ENCODE measurements at places on chromosomes 6 and 20.

DNA sequence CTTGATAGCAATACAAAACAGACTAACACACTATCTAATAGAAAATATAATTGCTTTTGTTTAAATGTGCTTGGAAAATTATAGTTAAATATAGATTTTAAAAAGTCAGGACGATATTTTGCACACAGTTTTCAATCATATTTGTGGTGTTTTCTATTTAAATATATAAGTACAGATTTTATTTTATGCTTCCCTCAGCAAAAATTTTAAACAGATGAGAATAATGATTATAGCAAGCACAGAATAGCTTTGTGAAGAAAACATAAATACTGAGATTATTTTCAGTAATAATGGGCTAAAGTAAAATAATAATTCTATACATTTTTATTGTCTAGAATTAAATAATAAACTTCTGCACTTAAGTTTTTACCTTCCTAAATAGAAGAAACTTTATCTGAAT lies 809.4 kb downstream of the PHF3 start:
- no peak for DNase-seq

DNA sequence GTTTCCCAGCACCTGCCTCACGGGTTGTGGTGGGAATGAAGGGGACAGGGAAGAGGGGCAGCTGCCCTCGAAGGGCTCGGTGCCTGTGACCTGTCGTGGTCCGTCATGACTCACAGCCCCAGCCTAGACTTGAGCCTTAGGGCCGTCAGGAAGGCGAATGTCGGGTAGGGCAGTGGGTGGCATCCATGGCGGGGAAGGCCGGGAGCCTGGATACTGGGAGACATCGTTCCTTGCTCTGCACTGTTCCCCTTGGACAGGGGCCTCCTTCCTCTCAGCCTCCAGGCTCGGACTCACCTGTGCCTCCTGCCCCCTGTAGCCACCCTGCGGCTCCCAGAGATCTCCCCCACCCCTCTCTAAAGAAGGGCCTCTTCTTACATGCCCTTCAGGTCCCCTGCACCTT lies 52.2 kb upstream of the APCDD1L start:
- DNase-seq = no peak

DNA sequence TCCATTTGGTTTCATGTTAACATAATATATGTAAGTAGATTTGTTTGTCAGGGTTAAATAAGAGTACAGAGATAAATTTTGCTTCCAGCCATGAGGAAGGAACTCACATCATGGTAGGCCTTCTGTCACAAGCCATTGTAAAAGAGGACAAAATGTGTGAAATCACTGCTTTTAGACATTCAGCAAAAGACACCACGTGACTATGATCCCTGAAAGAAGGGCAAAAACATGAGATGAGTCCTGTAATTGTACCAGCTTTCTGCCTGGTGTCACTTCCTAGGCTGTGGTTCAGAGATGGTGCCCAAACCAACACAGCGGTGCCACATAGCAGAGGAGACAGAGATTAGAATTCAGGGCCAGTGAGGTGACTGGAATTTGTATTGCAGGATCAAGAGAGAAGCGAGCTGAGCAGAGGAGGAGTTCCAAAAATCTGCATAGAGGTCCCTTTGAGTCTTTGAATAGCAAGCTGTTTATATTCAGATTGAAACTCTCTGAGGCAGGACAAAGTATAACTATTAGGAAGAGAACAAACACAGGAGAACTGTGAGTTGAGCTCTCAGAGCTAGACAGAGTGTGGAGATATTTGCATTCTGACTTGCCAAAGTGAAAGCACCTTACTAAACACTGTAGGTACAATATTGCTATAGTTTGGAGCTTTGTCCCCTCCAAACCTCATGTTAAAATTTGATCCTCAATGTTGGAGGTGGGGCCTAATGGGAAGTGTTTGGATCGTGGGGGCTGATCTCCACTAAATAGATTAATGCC lies 52.6 kb upstream of the PDE7B start:
- no peak for DNase-seq

- no peak for DNase-seq
Observed at GRCh38 chr6:78611102-78611620, 256.2 kb upstream of the IRAK1BP1 start.

- no peak for DNase-seq
Observed at GRCh38 chr6:67593247-67593646, 1041.8 kb upstream of the ADGRB3 start.

DNA sequence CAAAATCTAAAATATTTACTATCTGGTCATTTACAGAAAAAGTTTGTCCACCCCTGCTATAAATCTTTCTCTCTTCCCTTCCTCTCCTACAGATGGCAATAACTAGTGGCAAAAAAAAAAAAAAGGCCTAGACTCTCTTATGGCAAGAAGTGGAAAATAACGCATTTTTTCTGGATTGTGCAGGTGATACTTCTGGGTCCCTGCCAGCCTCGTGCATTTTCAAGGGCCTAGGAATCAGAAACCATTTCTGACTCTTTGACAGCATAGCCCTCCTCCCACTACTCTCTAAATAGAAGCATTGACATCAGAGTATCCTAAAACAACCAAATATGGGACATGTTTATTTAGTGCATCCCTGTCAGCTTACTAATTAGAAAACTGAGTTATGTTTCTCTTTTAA lies 251.0 kb downstream of the KHDC1L start:
- no peak for DNase-seq

DNA sequence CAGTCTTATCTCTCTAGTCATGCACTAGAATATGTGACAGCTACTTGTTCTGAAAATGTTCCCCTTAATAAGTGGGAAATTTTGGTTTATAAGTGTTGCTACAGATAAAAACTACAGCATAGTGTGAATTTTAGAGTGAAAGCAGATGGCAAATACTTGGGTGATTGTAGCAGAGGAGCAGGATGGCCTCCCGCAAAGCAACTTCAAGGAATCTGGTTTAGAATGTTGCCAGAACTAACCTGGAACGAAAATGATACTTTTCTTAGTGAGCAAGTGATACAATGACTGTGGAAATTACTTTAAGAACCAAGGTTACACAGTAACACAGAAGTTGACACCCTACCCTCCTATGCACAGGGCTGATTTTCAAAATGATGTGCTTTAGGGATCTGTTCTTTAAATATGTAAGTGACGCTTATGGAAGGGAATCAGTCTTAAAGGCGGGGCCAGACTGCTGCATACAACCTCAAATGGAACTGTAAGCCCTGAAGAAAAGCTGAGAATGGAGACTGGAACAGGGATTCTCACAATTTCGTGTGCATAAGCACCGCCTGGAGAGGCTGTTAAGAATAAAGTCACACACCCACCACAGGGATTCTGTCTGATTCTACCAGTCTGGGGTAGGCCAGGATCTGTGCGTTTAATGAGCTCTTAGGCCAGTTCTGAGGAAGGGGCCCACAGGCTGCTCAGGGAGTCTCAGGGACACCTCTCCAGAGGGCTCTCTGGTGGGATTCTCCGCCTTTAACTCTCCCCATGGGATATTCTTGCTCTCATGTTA lies 97.9 kb downstream of the FYN start:
- DNase-seq = no peak

DNA sequence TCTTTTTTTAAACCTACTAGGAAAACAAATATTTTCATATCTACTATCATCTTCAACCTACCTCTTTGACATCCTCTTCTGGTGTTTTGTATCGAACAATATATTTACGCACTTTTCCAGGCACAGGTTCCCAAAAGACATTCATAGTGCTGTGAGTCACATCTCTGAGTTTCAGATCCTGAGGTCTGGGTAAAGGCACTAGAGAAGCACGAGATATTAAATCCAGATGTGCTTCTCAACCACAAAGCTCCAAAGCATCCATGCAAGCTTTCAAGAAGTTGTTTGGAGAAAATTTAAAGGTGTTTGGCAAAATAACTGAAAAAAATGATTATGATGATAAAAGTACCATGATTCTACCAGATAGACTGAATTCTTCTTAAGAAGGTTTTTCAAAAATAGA lies 62.7 kb downstream of the COL12A1 start:
- no peak for DNase-seq

GRCh38 chr6:80105972-80106417 lies 476 bp upstream of the BCKDHB start:
- no peak for DNase-seq

DNA sequence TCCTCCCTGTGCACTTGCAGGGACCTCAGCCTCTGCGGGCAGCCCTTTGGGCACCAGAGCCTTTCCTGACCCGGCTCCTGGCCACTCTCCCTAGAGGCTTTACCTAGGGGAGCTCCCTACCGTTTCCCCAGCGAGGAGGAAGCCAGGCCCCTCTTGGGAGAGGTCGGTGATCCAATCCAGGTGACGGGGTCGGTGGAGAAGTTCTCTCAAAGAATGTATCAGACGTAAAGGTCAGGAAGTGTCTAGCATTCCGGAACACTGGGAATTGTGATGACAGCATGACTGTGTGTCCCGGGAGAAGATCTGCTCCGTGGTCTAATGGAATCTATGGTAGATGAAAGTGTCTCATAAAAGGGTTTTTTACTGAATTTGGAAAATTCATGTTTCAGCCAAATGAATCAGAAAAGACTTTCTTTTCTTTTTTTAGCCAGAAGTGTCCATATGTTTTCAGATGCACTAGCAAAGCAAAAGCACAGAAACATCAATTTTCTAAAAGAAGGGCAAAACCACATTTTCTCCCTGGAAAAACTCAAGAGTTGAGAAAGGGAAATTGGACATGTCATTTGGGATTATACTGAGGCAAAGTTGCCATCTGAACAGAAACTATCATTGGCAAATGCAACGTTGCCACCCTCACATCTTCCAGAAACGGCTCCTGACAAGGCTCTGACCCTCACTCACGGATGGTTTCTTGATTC lies 289.4 kb downstream of the THBS2 start:
- no peak for DNase-seq

DNA sequence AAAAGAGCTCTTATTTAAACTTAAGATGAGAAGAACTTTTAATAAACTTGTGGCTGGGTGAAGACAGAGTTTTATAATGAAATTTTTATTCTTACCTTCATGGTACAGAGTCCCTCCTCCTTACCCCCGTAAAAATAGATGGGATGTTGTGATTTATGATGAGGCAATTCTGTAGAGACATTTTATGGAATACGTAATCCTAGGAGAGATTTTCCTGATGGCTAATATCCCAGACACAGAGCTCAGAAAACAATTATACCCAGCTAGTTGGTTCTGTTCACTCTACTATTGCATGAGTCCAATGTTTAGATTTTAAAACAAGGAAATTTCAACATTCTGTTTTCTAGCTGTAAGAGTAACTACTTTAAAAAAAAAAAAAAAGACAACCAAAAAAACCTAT lies 43.4 kb downstream of the MTHFD1L start:
- DNase-seq = no peak

DNA sequence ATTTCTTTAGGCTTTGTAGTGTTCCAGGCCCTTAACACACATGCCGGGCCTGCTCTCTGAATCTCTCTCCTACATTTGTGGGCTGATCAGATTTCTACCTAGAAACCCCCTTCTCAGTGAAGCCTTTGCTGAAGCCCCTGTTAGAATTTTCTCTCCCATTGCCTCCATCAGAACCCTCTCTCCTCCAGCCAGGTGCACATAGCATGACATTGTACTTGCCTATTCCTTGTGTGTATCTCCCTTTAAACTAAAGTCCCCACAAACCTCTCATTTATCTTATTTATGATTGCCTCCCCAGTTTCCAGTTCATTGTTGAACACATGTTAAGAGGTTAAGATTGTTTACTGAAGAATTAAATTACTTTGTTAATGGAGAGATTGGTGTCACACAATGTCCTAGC lies 325.5 kb upstream of the CITED2 start:
- no peak for DNase-seq
